ENCODE measurements at places on chromosomes 3 and 15.

- DNase-seq: no peak
These were observed 29.0 kb downstream of the HGD start for GRCh38 chr3:120652896-120653545.

DNA sequence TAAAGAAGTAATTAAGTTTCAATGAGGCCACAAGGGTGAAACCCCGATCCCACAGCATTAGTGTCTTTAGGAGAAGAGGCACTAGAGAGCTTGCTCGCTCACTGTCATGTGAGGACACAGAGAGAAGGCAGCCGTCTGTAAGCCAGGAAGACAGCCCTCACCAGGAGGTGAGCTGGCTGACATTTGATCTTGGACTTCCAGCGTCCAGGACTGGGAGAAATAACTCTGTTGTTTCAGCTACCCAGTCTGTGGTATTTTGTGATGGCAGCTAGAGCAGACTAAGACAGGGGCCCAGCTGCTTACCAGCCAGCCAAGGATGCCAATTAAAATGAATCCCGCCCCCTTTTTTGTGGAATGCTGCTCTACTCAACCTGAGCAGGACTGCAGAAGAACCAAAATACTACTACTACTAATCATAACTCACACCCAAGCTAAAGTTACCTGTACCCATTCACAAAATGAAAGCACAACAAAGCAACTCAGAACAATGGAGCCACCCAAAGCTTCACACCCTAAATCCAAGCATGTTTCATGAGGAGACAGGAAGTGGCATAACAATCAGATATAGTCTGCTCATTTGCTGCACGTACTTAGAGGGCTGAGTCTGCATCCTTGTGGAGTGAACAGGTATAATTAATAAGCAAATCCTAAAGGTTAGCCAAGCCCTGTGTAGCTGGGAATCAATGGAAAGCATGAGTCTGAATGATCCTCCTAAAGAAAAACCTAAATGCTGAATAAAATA is 35.6 kb upstream of the RHCG start:
- no peak for DNase-seq

DNA sequence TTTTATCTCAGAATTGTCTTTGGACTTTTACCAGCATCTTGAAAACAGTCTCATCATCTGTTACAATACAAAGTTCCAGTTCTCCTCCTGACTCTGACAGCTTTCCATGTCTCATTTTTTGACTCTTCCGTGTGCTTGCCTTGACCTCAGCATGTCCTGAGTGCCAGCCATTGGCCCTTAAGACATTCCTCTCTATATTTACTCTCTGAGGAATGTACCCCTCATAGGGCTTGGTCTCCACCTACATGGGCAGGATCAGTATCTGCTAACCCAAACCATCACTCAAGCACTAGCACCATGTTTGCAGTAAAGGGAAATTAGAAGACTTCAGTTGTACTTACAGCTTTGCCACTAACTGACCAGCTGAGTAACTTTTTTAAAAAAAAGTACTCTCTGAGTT is 16.2 kb downstream of the ANKUB1 start:
- DNase-seq: no peak

DNA sequence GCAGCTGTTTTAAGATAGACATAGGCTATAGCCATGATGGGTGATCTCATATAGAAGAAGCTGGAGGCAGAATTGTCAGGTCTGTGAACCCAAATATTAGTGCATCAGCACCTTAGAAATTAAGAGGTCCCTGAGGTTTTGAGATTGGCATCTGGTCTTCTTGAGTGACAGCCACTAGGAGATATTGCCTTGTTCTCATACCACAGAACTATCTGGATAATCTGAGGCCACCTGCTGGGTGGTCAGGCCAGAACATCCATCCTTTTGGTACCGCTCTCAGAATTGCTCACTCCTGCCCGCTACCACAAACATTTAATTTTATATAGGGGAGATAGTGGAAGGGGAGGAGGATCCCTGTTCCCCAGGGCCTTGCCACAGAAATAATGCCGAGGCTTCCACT is 210.6 kb upstream of the ZPLD1 start:
- no peak for DNase-seq

DNA sequence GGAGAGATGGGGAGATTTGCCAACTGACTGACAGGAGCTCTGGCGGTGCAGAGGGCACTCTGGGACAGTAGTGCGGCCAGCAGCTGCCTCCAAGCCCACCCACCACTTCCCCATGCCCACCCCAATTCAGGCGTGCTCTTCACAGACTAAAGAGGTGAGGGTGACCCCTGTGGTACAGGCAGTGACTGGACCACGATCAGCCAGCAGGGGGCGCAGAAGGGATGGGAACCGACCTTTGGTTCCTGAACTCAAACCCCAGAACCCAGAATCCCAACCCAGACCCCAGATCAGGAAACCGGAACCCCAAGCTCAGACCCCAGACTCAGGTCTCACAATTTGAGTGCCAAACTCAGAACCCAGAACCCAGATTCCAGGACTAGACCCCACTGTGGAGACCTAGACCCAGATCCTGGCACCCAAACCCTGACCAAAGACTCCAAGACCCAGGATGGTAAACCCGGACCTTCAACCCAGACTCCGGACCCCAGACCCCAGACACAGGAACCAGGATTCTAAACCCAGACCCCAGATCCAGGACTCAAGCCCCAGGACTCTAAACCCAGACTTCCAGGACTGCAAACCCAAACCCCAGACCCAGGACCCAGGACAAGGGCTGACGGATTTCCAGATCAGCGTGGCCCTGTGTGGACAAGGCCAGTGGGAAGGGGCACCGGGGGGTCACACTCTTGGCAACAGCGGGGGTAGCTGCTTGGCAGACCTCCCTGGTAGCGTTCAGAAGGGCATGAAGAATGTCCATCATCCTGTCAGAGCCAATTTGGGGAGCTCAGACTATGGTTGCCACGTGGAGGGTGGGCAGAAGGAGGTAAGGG is 3.7 kb upstream of the MYL3 start:
- DNase-seq: peak; percentile 66

- no peak for DNase-seq
These were observed 140.2 kb downstream of the CACNA2D3 start for GRCh38 chr3:54262541-54262940.

- no peak for DNase-seq
These were observed 44.8 kb downstream of the CCDC12 start for GRCh38 chr3:46931631-46932331.

GRCh38 chr3:197599089-197599765 is 43.5 kb upstream of the BDH1 start:
- DNase-seq: peak; percentile 67

DNA sequence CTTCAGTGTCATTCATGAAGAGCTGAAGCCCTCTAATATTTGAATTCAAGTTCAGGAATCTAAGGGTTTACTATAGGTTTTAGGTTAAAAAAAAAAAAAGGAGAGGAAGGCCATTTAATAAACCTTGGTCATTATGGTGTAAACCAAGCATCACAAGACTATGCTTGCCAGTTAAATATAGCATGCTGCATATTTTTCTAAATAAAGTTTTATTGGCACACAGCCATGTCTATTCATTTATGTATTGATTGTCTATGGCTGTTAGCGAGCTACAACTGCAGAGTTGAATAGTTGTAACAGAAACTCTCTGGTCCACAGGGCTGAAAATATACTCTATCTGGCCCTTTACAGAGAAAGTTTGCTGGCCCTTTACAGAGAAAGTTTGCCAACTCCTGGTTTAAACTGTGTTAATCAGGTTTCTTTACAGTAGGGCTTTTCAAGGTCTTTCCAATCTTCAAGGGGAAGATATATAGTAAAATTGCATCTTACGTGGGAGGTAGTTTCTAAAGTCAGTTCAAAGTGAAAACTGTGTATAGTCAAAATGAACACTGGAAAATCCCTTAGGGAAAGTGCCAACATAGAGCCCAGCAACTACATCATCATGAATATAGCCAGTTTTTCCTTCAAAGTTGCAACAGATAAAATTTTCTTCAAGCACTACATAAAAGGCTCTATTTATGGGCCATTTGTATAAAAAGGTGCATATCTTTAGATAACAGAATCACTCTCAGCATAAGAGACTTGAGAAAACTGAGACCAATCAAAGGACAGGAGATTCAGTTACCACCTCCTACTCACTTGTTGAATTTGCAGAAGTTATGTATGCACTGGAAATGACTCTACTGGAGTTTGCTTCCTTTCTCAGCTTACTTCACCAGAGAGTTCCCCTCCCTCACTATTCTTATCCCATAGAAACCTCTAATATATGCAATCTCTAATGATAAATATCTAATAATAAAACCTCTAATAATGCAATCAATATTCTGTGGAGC is 49.7 kb upstream of the FRMD4B start:
- no peak for DNase-seq

GRCh38 chr3:147119989-147120388 is 286.4 kb downstream of the ZIC4 start:
- DNase-seq: no peak

DNA sequence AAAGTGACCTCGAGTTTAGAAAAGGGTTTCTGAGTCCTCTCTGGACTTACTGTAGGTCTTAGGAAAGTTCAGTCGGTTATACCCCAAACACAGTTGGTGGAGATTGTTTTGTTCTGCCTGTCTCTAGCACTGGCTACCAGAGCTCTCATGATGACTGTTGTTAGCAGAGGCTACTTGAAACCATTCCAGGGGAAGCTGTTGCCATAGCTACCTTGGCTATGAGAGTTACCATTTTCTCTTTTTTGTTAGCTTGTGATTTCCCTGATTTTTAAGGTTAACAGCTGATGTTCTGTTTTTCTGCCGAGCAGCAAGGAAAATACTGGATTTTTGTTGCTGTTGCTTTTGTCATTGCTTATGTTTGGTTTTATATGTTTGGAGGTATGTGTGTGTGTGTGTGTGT is 26.7 kb downstream of the ABHD2 start:
- no peak for DNase-seq

DNA sequence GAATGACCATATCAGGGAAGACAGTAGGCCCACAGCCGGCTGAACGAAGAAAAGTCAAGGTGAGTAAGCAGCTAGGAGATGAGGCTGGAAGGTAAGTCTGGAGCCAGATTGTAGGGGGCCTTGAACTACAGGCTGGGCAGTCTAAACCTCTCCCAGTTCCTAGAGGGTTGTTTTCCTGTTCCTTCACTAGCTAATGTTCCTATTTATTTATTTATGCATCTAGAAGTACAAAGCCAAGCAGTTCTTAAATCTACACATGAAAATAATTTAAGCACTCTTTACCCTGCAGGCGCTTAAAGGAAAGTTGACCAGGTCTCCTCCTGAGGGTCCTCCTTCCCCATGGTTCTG is 3.7 kb downstream of the ACAA1 start:
- DNase-seq: no peak

- no peak for DNase-seq
These were observed 81.5 kb upstream of the NR2E3 start for GRCh38 chr15:71728881-71729280.

- no peak for DNase-seq
These were observed 43.2 kb upstream of the INSYN1 start for GRCh38 chr15:73796331-73796831.

- no peak for DNase-seq
These were observed 1.6 kb upstream of the PPM1L start for GRCh38 chr3:160754371-160754854.

GRCh38 chr3:152823173-152823572 is 11.8 kb upstream of the P2RY1 start:
- no peak for DNase-seq

GRCh38 chr3:181250714-181251113 is 261.2 kb upstream of the DNAJC19 start:
- no peak for DNase-seq

DNA sequence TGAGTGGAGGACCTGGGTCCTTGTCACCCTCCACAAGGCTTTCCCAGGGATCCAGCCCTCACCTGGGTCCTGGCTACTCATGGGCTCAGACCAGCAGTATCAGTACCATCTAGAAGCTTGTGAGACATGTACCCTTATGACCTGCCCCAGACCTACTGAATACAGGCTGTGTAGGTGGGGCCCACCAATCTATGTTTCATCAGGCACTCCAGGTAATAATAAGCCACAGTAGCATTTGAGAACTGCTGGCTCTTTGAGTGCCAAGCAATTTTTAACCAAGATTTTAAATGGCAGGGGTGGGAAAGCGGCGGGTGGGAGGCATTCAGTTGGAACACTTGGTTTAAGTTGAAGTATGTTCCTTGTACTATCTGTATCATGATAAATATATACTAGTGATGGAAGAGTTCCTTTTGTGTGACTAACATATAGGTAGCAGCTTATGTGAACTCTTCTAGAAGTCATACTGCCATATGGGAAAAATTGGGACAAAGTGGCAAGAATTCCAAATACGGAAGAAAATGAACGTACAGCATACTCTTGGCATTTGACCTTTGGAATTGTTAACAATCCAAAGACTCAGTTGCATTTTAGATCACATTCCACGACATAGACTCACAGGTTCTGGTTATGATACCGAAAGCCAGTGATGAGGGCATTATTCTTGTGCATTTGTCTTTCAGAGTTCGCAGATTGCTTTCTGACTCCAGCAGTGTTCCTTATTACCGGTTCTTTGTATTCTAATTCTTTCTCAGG is 190.4 kb downstream of the GHSR start:
- no peak for DNase-seq

GRCh38 chr3:30141178-30141581 is 465.2 kb upstream of the TGFBR2 start:
- DNase-seq: no peak

- DNase-seq: no peak
These were observed 217.8 kb upstream of the ARHGEF26 start for GRCh38 chr3:153903430-153903829.

- no peak for DNase-seq
These were observed 539.5 kb upstream of the AGTR1 start for GRCh38 chr3:148158210-148158609.

- DNase-seq: no peak
These were observed 66.3 kb upstream of the ACAD9 start for GRCh38 chr3:128813097-128813496.

DNA sequence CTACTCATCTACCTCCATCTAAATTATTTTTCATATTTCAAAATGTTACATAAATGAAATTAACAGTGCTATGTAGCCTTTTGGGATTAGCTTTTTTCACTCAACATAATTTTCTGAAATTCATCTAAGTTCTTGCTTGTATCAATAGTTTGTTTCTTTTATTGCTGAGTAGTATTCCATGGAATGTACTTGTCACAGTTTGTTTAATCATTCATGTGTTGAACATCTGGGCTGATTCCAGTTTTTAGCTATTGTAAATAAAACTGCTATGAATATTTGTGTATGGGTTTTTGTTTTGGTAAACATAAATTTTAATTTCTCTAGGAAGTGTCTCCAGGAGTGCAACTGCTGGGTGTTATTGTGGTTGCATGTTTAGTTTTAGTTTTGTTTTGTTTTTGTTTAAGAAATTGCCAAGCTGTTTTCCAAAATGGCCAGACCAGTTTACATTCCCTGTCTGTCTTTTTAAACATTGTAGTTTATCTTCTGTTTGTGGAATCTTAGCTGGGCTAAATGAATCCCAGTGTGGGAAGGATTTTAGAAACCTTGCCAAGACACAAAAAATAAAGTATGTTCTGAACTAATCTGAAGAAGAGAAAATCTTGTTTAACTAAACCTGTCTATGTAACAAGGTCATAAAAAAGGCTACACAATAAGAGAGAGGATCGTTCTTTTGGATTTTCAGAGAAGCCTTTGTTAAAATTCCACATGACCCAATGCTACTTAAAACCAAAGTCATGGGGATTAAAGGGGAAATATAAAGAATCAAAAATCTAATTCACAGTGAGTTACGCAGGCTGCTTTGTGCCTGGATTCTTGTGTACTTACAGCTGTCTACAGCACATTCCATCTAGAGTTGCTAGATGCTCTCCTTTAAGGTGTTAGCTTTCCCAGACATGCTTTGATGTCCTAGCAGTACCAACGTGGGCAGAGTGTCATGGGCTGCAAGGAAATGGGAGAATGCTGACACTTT is 129.2 kb upstream of the SUCLG2 start:
- DNase-seq: no peak

GRCh38 chr15:48336940-48337339 is 5.7 kb downstream of the DUT start:
- DNase-seq: no peak

GRCh38 chr15:97652700-97653167 is 307.8 kb upstream of the ARRDC4 start:
- no peak for DNase-seq

Data from stimulated activated CD8-positive, alpha-beta memory T cell treated with anti-CD3 and anti-CD28 coated beads, Interleukin-7, amount 100 ng/mL, for 4 hours (primary cell).